Caco-2 (cell line): ENCODE measurements at places on chromosomes 3 and 15.

DNA sequence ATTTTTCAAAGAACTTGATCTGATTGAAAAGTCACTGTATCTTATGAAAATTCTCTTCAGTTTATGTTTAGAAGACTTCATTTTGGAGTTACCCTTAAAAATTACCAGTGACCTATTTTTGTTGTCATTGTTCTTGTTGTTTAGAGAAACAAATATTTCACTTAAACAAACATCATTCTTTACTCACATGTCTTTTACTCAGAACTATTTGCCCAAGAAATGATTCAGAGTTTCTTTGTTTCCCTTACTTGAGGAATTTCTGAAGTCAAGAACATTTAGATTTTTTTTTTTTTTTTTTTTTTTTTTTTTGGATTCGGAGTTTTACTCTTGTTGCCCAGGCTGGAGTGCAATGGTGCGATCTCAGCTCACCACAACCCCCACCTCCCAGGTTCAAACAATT is 259.6 kb upstream of the UBE2E1 start:
- DNase-seq, result no peak

DNA sequence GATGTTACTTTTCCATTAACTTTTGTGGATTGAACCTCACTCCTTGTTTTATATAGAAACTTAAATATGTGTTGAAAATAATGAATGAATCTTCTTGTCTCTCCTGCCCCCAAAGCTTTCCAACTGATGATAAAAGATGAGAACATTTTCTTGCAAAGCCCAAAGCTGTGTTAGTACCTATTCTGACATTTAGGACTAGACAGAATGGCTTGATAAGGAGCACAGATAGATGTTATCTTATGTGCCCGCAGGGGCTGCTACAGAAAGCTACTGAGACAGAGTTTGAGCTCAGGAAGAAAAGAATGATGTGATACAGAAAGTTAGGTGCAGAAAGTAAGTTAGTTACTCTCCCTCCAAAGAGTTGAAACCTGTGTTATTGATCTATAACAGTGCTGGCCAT is 109.4 kb upstream of the ATP11B start:
- no peak for DNase-seq

- DNase-seq, result no peak
Measured at GRCh38 chr3:16423947-16424673, 89.4 kb downstream of the RFTN1 start.

DNA sequence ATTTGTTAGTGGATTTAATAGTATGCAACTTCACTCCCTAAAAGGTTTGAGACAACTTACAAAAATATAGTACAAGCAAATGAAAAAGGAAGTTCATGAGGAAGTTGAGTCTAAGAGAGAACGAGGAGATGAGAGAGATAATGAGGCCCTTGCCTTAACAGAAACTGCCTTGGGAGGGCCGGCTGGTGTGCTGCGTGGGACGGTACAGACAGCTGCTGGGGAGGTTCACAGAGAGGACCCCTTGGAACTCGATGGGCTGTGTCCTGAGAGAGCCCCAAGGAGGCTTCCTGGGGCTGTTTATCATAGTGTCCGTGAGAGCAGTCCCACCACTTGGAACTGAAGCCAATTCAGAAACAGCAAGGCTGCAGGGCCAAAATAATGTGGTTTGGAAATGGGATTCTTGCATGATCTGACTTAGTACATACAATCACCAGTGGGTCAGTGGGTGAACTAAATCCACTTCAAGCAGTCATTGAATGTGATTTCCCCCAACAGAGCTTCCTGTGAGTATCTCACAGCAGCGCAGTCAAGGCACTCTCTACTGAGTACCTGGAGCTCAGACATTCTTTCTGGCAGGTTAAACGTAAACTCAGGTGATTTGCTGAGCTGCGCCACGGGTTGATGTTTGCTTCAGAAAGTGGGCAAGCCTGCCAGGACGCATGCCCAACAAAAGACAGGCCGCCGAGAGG is 90.8 kb downstream of the CRTC3 start:
- DNase-seq, result no peak

- DNase-seq, result peak; percentile 67
Measured at GRCh38 chr15:33547876-33548275, 237.1 kb downstream of the RYR3 start.

- no peak for DNase-seq
Measured at GRCh38 chr15:93089727-93090305, 805 bp upstream of the RGMA start.

GRCh38 chr3:50325113-50325480 is 2.6 kb upstream of the HYAL2 start:
- DNase-seq, result no peak

- DNase-seq, result no peak
Measured at GRCh38 chr15:38551720-38552648, 12.6 kb downstream of the RASGRP1 start.

GRCh38 chr15:90497912-90498311 is 31.8 kb upstream of the CRTC3 start:
- DNase-seq, result peak; percentile 23

DNA sequence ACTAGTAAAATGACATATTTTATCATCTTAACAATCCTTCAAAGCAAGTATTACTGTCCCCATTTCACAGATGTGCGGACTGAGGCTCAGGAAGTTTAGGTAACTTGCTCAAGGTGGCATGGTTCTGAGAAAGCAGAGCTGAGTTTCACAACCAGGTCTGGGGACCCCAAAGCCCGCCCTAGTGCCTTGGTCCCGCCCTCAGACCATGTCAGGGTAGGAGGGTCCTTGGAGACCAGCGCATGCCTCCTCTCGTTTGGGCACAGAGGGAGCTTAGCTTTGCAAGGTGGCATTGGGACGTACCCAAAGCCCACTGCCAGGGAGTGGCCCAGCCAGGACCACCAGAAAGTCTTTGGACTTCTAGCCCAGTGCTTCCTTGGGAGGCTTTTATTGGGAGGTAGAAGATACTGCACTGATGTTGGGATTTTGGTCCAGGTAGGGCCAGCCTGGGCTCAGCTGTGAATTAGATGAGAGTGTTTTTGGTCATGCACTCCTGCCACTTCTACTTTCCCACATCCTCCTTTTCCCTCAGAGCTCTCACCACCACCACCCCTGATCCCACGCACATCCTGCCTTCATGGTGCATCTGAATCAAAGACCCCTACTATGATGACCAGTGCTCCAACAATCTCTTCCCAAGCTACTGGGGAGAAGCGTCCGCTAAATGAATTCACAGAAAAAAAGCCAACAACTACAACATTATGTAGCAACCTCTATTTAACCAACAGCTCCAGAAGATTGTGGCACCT is 307.9 kb downstream of the TLE3 start:
- no peak for DNase-seq

GRCh38 chr3:100022506-100022905 is 91.8 kb downstream of the FILIP1L start:
- DNase-seq, result no peak

DNA sequence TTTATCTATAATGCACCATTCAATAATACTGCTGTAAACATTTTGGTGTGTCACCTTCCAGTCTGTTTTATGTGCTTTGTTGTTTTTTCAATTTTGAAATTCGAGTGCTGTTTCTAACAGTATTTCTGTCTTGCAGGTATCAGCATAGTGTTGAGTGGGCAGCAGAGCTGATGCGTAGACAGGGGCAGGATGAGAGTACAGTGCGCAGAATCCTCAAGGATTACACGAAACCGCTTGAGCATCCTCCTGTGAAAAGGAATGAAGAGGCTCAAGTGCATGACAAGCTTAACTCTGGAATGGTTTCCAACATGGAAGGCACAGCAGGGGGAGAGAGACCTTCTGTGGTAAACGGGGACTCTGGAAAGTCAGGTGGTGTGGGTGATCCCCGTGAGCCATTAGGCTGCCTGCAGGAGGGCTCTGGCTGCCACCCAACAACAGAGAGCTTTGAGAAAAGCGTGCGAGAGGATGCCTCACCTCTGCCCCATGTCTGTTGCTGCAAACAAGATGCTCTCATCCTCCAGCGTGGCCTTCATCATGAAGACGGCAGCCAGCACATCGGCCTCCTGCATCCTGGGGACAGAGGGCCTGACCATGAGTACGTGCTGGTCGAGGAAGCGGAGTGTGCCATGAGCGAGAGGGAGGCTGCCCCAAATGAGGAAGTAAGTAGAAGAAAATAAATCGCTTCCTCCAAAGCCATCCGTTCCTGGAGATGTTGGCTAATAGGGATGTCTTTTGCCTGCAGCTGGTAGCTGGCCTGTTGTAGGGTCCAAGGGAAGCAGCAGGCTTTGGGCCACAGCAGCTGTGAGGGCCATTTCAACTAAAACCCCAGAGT is 19.1 kb downstream of the TSEN2 start:
- DNase-seq, result no peak

- DNase-seq, result no peak
Measured at GRCh38 chr3:102827386-102827785, 392.6 kb downstream of the ZPLD1 start.

GRCh38 chr3:157082305-157082982 is 77.5 kb downstream of the CCNL1 start:
- no peak for DNase-seq

- no peak for DNase-seq
Measured at GRCh38 chr15:54540721-54541120, 562.5 kb downstream of the UNC13C start.

DNA sequence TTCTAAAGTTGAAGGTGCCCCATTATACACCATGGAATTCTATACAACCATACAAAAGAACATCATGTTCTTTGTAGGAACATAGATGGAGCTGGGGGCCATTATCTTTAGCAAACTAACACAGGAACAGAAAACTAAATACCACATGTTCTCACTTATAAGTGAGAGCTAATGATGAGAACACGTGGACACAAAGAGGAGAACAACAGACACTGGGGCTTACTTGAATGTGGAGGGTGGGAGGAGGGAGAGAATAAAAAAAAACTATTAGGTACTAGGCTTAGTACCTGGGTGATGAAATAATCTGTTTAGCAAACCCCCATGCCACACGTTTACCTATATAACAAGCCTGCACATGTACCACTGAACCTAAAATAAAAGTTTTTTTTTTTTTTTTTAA is 342.7 kb downstream of the PLCL2 start:
- no peak for DNase-seq

GRCh38 chr15:31202953-31203352 is 101.4 kb upstream of the TRPM1 start:
- DNase-seq, result no peak

DNA sequence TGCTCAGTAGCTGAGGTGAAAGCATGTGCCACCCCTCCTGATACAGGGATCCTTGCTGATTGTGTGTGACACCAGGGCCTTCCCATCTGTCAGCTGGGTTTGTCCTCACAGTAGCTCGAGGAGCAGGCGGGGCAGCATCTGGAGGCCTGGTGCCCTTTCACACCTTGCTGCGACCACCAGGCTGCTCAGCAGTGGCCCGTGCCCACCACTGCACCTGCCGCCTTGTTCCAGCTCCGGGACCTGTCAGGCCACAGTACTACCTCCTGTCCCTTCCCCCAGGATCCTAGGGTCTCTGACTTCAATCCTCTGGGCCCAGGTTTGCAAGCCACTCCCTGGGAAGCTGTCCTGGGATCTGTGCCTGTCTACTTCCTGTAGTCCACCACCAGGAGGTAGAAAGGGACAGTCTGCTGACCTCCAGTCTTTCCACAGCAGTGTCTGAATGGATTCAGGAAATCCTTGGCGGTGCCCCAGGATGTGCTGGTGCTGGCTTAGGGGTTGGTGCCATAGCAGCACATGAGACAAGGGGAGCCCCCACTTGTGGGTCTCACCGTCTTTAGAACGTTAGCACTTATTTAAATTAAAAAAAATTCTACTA is 27.5 kb downstream of the APBA2 start:
- DNase-seq, result no peak

GRCh38 chr15:39623529-39623931 is 42.7 kb downstream of the THBS1 start:
- DNase-seq, result no peak

GRCh38 chr3:140290105-140290504 is 355.1 kb downstream of the CLSTN2 start:
- no peak for DNase-seq

- no peak for DNase-seq
Measured at GRCh38 chr15:79322306-79322705, 11.4 kb downstream of the TMED3 start.

DNA sequence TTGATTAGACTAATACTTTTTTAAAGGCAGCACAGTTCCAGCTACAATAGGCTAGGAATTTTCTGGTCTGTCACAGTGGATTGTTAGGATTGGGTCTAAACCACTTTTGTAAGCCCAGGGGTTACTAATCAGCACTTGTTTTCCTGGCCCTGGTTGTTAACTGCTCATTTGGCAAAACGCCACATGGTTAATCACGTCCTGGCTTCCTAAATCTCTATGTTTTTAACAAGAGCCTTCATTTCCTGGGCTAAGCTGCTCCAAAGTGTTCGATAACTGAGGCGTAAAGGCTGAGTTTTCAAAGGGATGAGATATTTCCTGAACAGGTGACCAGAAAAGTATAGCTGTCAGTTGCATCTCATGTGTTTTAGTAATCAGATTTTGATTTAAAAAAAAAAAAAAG is 38.9 kb upstream of the CLRN1 start:
- DNase-seq, result no peak

DNA sequence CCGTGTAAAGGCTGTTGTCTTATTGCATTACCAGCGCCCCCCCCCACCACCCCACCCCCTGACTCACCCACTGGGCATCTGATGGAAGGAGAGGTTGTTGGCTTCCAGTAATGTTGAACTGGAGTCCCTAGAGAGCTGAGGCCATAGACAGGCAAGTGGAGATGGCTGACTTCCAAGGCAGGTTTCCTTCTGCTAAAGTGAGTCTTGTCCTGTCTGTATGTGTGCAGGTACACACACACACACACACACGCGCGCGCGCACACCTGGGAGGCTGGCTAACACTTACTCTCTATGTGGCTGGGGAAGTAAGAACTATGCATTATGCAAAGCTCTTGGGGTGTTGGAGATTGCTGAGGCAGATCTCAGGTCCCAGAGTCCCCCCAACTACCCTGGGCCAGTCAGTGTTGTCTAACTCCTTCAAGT is 1.6 kb upstream of the KY start:
- DNase-seq, result no peak

GRCh38 chr3:72665701-72666446 is 182.4 kb downstream of the SHQ1 start:
- no peak for DNase-seq

DNA sequence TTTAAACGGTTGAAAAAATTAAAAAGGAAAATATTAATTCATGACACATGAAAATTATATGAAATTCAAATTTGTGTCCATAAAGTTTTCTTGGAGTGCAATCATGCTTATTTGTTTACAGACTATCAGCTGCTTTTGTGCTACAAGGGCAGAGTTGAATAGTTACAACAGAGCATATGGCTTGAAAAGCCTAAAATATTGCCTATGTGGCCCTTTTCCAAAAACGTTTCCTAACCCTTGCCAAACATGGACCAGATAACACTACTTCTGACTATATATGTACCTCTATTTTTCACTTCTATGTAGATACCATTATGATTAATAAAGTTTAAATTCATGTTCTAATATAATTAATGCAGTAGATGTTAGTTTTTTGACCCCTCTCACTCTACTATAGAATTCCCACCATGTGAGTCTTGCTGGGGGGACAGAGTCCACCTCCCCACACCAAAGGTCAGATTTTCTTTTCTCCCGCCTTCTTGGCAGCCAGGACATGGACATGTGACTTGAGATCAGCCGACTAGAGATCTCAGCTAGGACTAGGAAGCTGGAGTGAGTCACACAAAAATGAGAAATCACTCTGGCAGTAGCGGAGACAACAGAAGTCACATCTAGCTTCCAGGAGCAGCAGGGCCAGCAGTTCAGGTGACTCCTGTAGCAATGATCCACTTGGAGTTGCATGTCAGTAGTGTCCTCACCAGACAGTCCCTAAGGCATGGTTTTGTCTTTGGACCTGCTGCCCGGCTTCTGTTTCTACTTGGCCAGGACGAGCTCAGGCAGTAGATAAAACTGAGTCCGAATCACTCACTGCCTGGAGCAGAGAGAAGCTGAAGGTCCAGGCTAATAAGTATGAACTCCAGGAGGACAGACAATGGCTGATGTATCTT is 22.4 kb downstream of the CIAO2A start:
- DNase-seq, result no peak
